HCEC 1CT (cell line): ENCODE measurements at places on chromosomes 5 and 9.

DNA sequence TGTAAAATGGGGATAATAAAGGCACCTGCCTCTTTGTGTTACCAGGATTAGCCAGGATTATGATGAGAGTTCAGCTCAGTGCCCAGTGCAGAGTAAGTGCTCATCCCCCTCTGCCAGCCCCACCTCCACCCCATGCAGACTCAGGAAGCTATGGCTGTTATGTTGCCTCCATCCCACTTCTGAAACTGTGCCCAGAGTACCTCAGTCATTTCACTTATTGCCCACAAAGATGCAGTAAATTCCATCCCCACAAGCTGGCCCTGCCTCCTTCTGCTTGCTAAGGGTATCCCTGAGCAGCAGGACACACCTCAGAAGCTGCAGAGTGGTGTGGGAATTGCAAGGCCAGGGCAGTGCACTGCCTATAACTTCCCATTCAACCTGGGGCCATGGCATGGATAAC, 415.1 kb downstream of the SPOCK1 start:
- DNase-seq: no peak

GRCh38 chr5:83653669-83654068, 67.0 kb downstream of the HAPLN1 start:
- no peak for DNase-seq

DNA sequence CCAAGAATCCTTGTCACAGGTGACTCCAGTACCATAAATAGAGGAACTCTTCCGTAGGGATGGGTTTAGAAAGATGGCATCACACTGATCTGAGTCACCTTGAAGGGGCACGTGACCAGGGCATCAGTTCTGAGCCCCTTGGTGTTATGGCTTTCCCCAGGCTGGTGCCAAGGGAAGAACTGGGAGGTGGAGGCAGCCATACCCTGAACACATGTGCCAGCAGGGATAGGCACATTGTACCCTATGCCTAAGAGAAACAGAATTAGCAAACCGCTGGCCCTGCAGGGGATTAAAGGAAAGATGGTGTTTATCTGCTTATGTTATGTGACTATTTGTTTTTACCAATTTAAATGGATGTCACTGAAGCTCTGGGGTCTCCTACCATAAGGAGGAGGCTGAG, 196.2 kb downstream of the RGS3 start:
- DNase-seq: no peak

DNA sequence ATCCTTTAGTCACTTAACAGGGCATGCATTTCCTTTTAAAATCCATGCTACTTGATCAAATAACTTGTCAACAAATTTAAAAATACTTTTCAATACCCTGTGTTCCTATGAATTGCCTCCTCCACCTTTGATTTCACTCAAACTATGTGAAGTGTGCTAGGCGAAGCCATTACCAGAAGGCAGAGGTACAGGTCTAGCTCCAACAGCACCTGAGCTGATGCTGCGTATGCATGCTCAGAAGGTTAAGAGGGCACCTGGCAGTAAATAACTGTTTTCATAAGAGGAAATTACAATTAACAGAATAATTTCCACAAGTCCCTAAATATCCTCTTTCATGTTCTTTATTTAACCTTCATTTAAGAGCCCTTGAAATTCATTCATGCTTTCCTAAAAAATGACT, 251.8 kb downstream of the EFNA5 start:
- no peak for DNase-seq

DNA sequence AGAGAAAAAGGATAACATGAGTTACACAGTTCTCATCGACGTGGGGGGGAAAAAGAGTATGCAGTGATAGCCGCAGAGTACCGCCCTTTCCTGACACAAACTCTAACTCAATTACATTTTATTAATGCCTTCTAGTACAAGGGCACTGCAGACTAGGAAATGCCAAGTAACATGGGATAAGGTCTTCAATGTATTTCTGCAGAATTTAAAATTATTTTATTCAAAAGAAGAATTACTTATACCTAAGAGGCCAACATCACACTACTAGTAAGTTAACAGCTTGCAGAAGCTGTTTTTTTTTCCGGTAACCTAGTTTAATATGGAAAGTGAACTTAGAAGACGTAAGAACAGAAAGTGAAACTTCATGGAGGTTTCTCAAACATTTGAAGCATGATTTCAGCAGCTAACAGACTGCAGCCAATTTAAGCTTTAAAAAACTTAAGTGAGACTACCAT, 3.9 kb downstream of the SETX start:
- DNase-seq: no peak

- DNase-seq: no peak
These were observed 9.1 kb downstream of the FAXDC2 start for GRCh38 chr5:154841273-154841661.

DNA sequence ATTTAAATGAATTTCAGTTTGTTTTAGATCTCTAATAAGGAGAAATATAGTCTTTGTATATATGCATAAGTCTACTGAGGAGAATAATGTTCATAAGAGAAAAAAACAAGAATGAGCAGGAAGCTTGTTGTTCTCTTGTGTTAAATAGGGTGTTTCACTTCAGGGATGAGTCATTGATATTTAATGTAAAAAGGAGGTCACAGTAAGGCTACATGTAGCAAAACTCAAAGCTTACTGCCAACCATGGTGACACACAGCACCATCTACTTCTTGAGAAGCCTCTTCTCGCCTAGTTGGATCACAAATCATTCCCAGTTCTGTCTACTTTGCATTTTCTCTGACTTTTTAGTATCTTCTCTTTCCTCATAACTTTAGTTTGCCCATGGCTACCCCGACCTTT, 1466.0 kb upstream of the C9orf72 start:
- DNase-seq: no peak

DNA sequence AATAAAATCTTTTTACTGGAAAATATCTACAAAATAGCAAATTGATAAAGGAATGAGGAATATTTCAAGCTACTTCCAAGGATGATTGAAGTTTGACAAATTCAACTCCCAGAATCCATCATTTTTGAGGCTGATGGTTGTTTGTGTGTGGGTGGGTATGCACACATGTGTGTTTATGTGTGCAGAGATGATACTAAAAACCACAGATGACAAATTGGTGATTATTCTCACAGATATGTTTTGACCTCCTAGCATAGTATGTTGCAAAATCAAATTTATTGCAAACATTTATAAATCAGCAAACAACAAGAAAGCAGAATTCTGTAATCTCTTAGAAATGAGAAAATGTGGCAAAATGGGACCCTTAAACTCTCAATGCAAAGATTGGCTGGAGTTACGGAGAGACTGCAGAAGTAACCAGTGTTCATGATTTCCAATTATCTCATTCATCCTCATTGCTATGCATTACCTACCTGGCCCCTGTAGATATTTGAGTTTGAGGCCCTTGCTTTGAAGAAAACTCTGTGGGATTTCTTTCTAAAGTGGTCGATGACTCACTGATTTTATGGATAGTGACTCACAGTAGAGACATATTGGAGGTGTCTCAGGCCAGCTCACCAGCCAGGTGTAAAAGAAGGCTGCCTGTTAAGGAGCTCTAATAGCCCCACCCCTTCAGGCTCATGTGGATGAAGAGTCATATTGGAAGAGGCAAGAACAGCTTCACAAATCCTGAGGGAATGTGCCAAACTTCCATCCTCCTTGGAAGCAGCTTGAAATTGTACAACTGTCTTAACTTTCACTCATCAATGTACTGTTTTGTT, 44.6 kb upstream of the TMC1 start:
- DNase-seq: peak; percentile 74

- no peak for DNase-seq
These were observed 14.6 kb downstream of the CLPTM1L start for GRCh38 chr5:1330146-1330846.

GRCh38 chr9:116639251-116639741, 47.8 kb upstream of the TRIM32 start:
- DNase-seq: peak; percentile 53

GRCh38 chr9:19492775-19493173, 84.0 kb downstream of the ACER2 start:
- no peak for DNase-seq

GRCh38 chr5:74375271-74375670, 265.3 kb downstream of the ENC1 start:
- DNase-seq: no peak

DNA sequence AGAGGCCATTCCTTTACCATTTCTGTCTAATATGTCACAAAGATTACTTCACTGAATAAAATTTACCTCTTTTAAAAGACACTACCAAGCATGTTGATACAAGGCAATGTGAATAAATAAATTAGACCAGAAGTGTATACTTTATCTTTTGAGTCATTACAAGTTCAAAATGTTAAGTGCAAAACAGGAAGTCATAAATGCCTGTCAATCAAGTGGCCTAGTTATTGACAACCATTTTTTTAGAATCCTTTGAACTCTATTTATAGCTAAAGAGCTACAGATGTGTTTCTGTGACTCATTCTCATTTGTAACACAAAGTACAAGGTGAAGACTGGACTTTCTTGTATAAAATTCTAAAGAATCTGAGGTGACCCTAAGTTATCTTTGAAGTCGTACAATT, 602.7 kb upstream of the SEMA6A start:
- DNase-seq: no peak

DNA sequence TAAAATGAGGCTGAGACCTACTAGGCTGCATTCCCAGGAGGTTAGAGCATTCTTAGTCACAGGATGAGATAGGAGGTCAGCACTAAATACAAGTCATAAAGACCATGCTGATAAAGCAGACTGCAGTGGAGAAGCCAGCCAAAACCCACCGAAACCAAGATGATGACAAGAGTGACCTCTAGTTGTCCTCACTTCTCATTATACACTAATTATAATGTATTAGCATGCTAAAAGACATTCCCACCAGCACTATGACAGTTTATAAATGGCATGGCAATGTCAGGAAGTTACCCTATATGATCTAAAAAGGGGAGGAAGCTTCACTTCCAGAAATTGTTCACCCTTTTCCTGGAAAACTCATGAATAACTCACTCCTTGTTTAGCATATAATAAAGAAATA, 88.6 kb downstream of the PLPPR1 start:
- no peak for DNase-seq

GRCh38 chr5:170355601-170356098, 33.5 kb downstream of the KCNMB1 start:
- no peak for DNase-seq

DNA sequence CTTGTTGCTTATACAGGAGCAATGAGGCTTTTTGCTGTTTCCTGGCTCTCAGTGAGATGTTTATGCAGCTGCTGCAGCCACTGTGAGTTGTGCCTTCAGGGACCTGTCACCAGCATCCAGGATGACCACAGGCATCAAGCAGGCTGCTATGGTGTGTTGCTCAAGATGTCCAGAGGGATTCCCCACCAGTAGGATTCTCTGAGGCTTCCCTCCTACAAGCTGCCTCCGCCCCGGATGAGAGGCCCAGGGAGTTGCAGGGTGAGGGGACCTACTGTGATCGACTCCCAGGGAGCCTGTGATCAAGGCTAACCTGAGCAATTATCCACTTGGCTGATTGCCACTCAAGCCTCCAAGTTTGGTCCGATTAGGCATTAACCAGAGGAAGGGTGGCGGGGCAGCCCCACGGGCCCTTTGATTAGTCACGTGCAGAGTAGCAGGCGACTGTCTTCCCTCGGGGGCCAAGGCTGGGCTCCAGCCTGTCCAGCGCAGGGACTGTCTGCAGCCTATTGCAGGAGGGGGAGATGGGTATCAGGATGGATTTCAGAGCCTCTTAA, 1.8 kb upstream of the FAT2 start:
- no peak for DNase-seq

DNA sequence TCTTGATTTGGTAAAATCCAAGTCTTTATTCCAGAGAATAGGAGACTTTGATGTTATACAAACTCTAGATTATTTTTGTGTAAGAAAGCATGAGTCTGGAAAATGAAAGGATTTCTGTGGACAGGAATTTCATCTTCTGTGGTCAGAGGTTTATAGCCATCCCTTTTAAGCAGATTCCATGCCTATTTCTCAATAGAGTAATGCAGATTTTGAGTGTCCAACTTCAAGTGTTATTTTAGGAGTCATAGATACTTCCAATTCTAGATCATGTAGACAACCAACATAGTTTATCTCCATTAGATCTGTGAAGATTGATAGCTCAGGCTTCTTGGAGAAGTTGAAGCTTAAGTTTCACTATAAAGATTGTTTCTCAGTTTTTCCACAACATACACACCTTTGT, 379.7 kb downstream of the PSAT1 start:
- DNase-seq: peak; percentile 61

- DNase-seq: no peak
These were observed 323.8 kb downstream of the PDE4D start for GRCh38 chr5:59569608-59570334.

DNA sequence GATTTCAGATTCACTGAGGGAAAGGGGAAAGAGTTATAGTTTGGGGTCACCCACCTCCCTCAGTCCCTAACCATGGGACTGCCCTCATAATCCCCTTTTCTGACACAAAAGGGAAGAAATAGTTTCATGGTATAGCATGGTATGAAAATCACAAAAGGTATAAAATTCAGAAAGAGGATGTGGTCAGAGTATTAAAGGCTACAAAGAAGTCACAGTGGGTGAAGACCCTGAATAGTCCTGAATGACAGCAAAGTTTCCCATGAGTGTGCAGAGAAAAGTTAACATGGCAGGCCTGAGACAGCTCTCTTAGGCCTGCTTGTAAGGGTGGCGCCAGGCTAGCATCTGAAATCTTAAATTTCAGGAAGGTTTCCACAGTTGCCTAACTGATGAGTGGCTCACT, 290.6 kb upstream of the ZNF608 start:
- no peak for DNase-seq

GRCh38 chr5:175900157-175900556, 28.8 kb downstream of the CPLX2 start:
- DNase-seq: no peak

DNA sequence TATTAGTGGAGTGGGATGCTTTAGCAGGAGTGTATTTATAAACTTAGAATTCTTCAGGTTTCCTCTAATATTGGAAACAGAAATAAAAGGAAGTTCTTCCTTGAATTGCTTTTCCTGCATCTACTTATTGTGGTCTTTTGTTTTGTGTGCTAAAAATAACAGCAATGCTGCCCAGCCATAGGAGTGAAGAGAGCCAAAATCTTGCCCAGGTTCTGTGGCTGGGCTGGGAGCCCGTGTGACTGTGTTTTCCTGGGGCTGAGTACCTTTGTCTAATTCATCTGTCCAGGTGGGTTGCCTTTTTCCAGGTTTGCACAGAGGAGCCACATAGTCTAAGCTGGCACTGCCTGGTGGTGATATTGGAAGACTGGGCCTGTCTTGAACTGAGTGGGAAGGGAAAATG, 179.7 kb upstream of the ADAMTSL1 start:
- DNase-seq: no peak

DNA sequence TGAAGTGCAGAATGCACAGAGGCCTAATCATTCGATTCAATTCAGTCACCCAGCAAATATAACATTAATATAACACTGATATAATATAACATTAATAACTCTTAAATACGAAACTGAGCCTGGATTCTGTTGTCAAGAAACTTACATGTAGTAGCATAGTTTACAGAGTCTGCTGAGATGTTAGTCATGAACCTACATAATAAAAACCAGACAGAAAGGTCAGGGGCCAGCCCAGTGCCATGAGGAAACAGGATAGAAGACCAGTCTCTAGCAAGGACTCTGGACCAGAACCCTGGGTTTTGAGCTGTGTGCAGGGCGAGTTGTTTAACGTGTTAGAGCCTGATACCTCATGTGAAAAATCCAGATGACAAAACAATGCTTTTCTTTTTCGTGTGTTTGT, 234.7 kb downstream of the NR2F1-AS1 start:
- peak; percentile 12 for DNase-seq
